Tibial nerve (tissue), 4 donors: ENCODE measurements at places on chromosomes 7 and 10.
A peak's percentile ranks its signal among the peaks of the same experiment; 100 is the strongest.

DNA sequence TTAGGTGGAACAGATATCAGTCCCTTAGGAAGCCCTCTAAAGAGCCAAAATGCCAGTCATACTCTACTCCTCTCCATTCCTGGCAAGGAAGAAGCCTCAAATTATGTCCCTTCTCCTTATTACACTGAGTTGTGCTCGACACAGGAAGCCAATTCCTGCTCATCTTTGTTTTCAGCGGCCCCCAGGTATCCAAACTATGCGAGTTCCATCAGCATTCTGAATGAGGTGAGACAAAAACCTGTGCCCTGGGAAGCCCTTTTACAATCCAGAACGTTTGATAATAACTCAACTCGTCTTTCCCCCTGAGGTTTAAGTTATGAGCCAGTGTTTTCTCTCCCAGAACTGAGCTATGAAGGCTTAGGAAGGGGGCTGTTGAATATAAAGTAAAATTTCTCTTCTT is 580.5 kb downstream of the NXPH1 start:
- no peaks in the 10 kb centered on the region for H3K4me1 ChIP-seq
- no peaks in the 10 kb centered on the region for H3K27me3 ChIP-seq
- no peaks in the 10 kb centered on the region for H3K36me3 ChIP-seq
- no peak for DNase-seq

GRCh38 chr10:59750155-59750945 is 2.9 kb downstream of the MRLN start:
- no peak overlapping the region for H3K4me3 ChIP-seq
- no peaks in the 10 kb centered on the region for H3K36me3 ChIP-seq
- H3K27ac ChIP-seq, result no peak overlapping the region
- DNase-seq, result no peak
- H3K27me3 ChIP-seq, result no peaks in the 10 kb centered on the region

GRCh38 chr7:37916673-37917660 is at the start of gene SFRP4:
SFRP4 (minus strand) TSS chr7:37916817; CDS start chr7:37916537, 280 bp downstream.
- peak within 1 kb of the TSS; percentile 69 for H3K27ac ChIP-seq
- peak; percentile 46 for DNase-seq
- no peaks in the 10 kb centered on the region for H3K27me3 ChIP-seq
- no peaks in the 10 kb centered on the region for H3K36me3 ChIP-seq
- H3K4me1 ChIP-seq, result peaks cover 65% of the 10 kb centered on the region

DNA sequence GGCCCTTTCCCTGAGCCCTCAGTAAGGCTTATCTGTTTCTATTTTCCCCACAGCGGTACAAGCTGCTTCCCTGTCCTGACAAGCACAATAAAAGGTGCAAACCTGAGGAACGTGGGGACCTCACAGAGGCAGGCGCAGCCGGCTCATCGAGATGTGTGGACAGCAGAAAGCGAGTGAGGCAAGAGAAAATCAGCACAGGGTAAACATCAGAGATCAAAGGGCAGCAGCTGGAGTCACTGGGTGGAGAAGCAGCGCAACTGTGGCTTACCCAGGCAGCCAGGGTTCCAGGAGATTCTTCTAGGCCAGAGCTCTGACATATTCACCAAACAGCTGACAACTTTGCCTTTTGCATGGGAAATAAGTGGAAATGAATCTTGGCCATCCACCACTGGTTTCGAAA is 212.6 kb downstream of the WDR11 start:
- no peaks in the 10 kb centered on the region for H3K36me3 ChIP-seq
- H3K4me3 ChIP-seq, result no peak overlapping the region
- H3K4me1 ChIP-seq, result no peaks in the 10 kb centered on the region
- no peak overlapping the region for H3K27ac ChIP-seq

GRCh38 chr7:19269301-19269700 is 124.1 kb upstream of the FERD3L start:
- no peaks in the 10 kb centered on the region for H3K27me3 ChIP-seq
- no peaks in the 10 kb centered on the region for H3K4me1 ChIP-seq
- no peak for DNase-seq
- H3K36me3 ChIP-seq, result no peaks in the 10 kb centered on the region
- H3K4me3 ChIP-seq, result no peak overlapping the region
- no peak overlapping the region for H3K27ac ChIP-seq

GRCh38 chr7:1928645-1929348 is 258.7 kb downstream of the ELFN1 start:
- no peak overlapping the region for H3K4me3 ChIP-seq
- H3K36me3 ChIP-seq, result no peaks in the 10 kb centered on the region
- H3K4me1 ChIP-seq, result peaks cover 25% of the 10 kb centered on the region
- H3K27me3 ChIP-seq, result no peaks in the 10 kb centered on the region
- no peak for DNase-seq

GRCh38 chr7:14858866-14859265 is 43.7 kb downstream of the DGKB start:
- no peaks in the 10 kb centered on the region for H3K27me3 ChIP-seq
- H3K27ac ChIP-seq, result no peak overlapping the region
- no peak overlapping the region for H3K4me3 ChIP-seq
- DNase-seq, result no peak

- no peak overlapping the region for H3K4me3 ChIP-seq
- peaks cover 8% of the 10 kb centered on the region for H3K36me3 ChIP-seq
- peaks cover 27% of the 10 kb centered on the region for H3K4me1 ChIP-seq
- H3K27ac ChIP-seq, result no peak overlapping the region
- H3K27me3 ChIP-seq, result no peaks in the 10 kb centered on the region
Observed at GRCh38 chr10:59865101-59865500, 41.3 kb downstream of the CCDC6 start.

- H3K36me3 ChIP-seq, result no peaks in the 10 kb centered on the region
- H3K4me3 ChIP-seq, result no peak overlapping the region
- H3K27ac ChIP-seq, result peak overlapping the region; percentile 4
- H3K27me3 ChIP-seq, result no peaks in the 10 kb centered on the region
Observed at GRCh38 chr7:112080978-112081377, 125.2 kb downstream of the DOCK4 start.

DNA sequence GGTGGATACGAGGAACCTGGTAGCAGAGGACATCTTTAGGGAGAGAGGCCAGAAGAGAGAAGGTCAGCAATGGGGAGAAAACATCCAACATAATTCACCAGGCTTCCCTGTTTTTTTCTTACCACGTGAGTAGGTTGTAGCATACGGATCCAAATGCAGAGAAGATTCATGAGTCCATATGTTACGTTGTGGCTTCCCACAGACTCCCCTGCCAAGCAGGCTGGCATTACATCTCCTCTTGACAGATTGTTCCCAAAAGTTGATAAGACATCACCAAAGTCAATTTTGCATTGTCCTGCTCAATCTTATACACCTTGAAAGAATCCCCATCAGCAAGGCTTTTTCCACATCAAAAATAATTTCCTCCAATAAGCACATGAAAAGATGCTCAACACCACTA is 39.7 kb downstream of the DRGX start:
- no peak overlapping the region for H3K4me3 ChIP-seq
- no peaks in the 10 kb centered on the region for H3K4me1 ChIP-seq
- no peaks in the 10 kb centered on the region for H3K27me3 ChIP-seq
- DNase-seq, result no peak

DNA sequence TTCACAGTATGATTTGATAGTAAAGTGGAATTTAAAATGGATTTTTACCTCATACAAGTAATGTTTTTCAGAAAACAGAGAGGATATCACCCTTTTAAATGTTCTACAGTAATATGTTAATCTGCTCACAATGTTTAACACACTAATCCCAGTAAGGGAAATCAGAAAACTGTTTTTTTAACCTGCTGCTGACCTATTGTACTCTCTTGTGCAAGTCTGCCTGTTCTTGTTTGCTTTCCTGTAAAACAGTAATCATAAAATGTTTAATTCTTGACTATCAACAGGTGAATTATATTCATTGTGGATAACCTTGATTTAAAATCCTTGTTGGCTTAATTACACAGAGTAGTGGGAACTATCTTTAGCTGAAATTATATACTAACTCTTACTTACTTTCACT is 126.4 kb downstream of the GNAT3 start:
- no peaks in the 10 kb centered on the region for H3K36me3 ChIP-seq
- no peak overlapping the region for H3K4me3 ChIP-seq
- peaks cover 20% of the 10 kb centered on the region for H3K4me1 ChIP-seq
- H3K27me3 ChIP-seq, result no peaks in the 10 kb centered on the region
- DNase-seq, result no peak

- peak overlapping the region; percentile 94 for H3K27ac ChIP-seq
- DNase-seq, result peak; percentile 37
- H3K27me3 ChIP-seq, result no peaks in the 10 kb centered on the region
Observed at GRCh38 chr7:191105-191980, 1.0 kb upstream of the FAM20C start.

- H3K27me3 ChIP-seq, result no peaks in the 10 kb centered on the region
- DNase-seq, result no peak
- no peak overlapping the region for H3K4me3 ChIP-seq
- H3K36me3 ChIP-seq, result no peaks in the 10 kb centered on the region
- no peak overlapping the region for H3K27ac ChIP-seq
- no peaks in the 10 kb centered on the region for H3K4me1 ChIP-seq
Observed at GRCh38 chr10:33099748-33100147, 141.7 kb upstream of the ITGB1 start.

- H3K27me3 ChIP-seq, result no peaks in the 10 kb centered on the region
- peak within 1 kb of the TSS; percentile 86 for H3K27ac ChIP-seq
- H3K36me3 ChIP-seq, result peaks cover 14% of the 10 kb centered on the region
- H3K4me3 ChIP-seq, result peak within 1 kb of the TSS; percentile 67
- peak; percentile 26 for DNase-seq
- peaks cover 25% of the 10 kb centered on the region for H3K4me1 ChIP-seq
Observed at GRCh38 chr7:6589829-6590644, at the start of gene INTS15. INTS15 (plus strand) TSS chr7:6590021; CDS start chr7:6590284, 263 bp downstream.

GRCh38 chr10:122617476-122618270 is 57.1 kb downstream of the DMBT1 start:
- H3K36me3 ChIP-seq, result no peaks in the 10 kb centered on the region
- H3K4me1 ChIP-seq, result no peaks in the 10 kb centered on the region
- DNase-seq, result no peak
- H3K4me3 ChIP-seq, result no peak overlapping the region

DNA sequence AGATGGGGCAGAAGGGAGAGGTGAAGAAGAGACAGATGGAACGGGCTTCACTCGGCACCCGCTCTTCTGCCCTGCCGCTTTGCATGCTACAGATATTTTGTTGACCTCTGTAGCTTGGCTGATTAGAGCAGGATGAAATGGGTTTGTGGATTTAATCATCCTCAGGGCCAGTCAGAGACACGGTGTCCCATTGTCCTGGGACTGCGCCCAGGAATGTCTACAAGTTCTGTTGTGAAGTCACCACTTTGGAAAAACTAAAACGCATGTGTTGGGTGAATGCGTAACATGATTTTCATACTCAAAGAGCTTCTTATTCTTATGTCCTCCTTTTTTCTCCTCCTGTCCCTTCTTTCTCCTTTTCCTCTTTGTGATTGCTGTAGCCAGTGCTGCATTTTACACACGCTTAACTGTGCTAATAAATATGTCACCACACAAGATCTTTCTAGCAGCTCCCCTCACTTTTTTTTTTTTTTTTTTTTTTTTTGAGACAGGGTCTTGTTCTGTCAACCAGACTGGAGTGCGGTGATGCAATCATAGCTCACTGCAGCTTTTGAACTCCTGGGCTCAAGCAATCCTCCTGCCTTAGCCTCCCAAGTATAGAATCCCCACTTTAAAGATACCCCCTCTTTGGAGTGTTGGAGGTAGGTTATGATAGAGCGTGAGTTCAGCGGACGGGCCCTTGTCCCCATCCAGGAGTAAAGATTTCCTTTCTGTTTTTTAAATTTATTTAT is 3.4 kb downstream of the CPA4 start:
- no peak overlapping the region for H3K27ac ChIP-seq
- no peak for DNase-seq
- no peaks in the 10 kb centered on the region for H3K4me1 ChIP-seq
- no peaks in the 10 kb centered on the region for H3K27me3 ChIP-seq
- no peaks in the 10 kb centered on the region for H3K36me3 ChIP-seq

GRCh38 chr10:126701526-126701925 is 31.0 kb upstream of the C10orf90 start:
- no peaks in the 10 kb centered on the region for H3K4me1 ChIP-seq
- DNase-seq, result no peak
- H3K4me3 ChIP-seq, result no peak overlapping the region
- no peaks in the 10 kb centered on the region for H3K36me3 ChIP-seq
- no peaks in the 10 kb centered on the region for H3K27me3 ChIP-seq

- H3K4me3 ChIP-seq, result no peak overlapping the region
- H3K27me3 ChIP-seq, result no peaks in the 10 kb centered on the region
Observed at GRCh38 chr10:126867567-126868365, 37.5 kb upstream of the DOCK1 start.

DNA sequence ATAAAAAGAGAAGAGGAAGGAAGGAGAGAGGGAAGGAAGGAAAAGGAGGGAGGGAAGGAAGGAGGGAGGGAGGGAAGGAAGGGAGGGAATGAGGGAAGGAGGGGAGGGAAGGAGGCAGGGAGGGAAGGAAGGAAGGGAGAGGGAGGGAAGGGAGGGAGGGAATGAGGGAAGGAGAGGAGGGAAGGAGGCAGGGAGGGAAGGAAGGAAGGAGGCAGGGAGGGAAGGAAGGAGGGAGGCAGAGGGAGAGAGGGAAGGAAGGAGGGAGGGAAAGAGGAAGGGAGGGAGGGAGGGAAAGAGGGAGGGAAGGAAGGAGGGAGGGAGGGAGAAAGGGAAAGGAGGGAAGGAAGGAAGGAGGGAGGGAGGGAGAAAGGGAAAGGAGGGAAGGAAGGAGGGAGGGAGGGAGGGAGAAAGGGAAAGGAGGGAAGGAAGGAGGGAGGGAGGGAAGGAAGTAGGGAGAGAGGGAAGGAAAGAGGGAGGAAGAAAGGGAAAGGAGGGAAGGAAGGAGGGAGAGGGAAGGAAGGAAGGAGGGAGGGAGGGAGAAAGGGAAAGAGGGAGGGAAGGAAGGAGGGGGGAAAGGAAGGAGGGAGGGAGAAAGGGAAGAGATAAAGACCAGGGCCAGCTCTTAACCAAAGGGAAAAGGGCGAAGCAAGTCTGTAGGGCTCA is 5.7 kb upstream of the LAT2 start:
- H3K4me1 ChIP-seq, result peaks cover 10% of the 10 kb centered on the region
- DNase-seq, result no peak
- no peak overlapping the region for H3K27ac ChIP-seq

DNA sequence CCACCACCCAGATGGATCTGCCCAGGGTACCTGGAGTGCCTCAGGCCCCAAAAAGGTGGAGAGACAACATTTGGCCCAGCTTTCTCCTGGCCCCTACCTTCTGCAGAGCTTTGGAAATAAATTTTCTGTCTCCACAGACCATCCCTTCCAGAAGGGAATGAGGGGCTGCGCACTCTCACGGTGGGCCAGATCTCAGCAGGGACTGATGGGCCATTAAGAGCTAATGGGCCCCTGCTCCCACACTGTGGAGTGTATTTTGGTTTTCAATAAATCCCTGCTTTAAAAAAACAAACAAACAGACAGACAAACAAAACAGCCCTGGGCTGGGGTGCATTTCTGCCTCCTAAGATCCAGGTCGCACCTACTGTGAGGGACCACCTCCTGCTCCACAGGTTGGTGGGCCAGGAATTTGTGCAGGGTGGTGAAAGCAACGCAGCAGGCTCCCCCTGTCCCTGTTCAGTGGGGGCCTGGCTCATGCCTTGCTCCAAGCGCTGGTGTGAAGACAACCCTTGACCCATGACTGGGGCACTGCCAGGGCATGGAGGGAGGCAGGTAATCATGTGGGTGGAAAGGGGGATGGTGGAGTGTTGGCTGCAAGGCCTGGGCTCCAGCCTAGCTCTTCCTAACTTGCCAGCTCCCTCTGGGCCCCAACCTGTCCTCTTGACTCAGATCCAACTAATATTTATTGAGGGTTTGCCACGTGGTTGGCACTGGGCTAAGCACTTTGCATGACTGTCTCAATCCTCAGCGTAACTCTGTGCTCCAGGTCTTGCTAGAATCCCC is 88.5 kb downstream of the COL13A1 start:
- H3K4me3 ChIP-seq, result no peak overlapping the region
- DNase-seq, result no peak
- no peaks in the 10 kb centered on the region for H3K36me3 ChIP-seq
- H3K4me1 ChIP-seq, result no peaks in the 10 kb centered on the region
- no peaks in the 10 kb centered on the region for H3K27me3 ChIP-seq
- peak overlapping the region; percentile 34 for H3K27ac ChIP-seq
